Foreskin keratinocyte (primary cell): ENCODE measurements at places on chromosomes 16 and 17. TPM values are rescaled to one million over a fixed set of nuclear protein-coding genes. Genes with fewer than 3 reads are reported as not detected.

ATP6V0A1 gene
- 17.8 and 18.9 TPM in 2 replicates for polyA plus RNA-seq

GGA2 gene
- polyA plus RNA-seq, result 16.5 and 17.5 TPM in 2 replicates

LRRC37A gene
- polyA plus RNA-seq, result 0.28 and 0.94 TPM in 2 replicates

ACSM2A gene
- polyA plus RNA-seq, result not detected in 2 replicates

DNA sequence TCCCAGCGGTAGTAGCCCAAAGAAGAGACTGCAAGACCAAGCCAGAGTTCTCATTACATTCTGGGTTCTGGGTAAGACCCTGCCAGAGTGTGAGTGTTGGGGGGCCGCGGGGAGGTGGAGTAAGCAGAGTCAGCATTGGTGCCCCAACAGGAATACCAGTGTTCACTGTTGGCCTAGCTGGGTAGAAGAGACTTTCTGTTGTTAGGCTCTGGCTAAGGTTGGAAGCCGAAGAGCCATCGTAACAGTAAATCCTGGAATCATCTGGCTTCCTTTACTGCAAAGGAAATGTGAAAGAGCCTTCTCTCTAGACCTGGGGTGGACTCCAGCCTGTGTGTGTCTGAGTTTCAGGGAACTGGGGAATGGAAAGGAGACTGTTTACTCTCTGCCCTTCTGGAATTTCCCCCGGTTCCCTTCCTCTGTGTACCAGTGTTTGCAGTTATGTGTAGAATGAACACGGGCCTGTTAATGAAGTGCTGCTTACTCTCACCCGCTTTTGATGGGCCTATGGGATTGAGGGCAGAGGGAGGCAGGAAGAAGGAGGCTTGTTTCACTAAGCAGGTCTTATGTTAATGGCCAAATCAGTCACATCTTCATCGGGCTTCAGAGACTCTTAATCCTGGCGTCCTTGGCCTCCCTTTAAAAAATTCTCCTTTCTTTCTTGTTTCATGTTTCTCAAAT is 68.5 kb downstream of the WWP2 start:
- DNase-seq, result no peak

GRCh38 chr17:80951121-80952090 is 40.2 kb upstream of the CHMP6 start:
- no peak for DNase-seq

DNA sequence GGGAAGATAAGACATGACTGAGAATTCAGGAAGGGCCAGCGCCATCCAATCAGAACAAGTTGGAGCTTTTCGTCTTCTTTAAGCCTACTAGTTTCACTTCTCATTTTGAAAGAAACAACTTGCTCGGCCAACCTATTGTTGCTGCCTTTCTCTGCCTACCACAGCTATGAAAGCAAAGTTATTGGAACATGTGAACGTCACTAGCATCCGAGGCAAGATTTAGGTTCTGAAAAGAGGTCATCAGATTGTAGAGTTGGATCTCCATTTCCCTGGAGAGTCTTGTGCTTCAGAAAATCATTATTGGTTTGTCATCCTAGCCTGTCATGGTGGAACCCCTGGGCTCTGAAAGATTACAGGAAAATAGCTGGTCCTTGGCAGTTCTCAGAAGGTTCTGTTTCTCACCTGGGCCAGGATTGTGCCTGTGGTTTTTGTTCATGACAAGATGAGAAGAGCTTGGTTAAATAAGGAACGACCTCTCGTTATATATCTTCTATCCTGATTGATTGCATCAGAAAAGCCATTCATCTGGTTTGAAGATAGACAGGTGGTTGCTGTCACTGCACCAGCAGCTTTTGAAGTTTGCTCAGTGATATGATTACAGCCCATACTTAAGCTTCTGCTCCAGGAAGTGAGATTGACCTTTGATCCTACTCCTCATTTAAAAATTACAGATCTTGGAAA is 25.3 kb downstream of the CDH13 start:
- DNase-seq, result no peak

- no peak for DNase-seq
Observed at GRCh38 chr17:74520790-74521480, 10.3 kb downstream of the CD300LB start.

DNA sequence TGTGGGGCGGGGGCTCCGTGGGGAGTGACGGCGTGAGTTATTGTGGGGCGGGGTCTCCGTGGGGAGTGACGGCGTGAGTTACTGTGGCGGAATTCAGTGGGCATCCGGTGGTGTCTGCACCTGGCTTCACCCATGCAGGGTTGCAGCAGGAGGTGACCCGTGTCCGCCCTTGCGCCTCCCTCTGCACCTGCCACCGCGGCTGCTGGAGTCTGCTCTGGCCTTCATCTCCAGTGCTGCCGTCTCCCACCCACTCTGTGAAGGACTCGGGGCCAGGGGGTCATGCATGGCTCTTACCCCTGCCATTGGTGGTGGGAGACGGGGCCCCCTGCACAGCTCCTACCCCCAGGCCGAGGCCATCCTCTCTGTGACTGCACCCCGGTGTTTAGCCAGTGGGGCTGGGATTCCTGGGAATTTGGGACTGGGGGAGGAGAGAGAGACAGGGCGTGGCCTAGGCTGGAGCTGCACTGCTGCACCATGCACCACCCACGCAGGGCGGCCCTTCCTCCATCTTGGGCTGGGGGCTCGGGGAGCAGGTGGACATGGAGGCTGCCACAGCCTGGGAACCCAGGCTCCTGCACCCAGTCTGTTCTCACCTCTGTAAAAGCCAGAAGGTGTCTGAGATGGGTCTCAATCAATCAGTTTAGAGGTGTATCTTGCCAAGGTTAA is 1.3 kb upstream of the PABPN1L start:
- no peak for DNase-seq

DNA sequence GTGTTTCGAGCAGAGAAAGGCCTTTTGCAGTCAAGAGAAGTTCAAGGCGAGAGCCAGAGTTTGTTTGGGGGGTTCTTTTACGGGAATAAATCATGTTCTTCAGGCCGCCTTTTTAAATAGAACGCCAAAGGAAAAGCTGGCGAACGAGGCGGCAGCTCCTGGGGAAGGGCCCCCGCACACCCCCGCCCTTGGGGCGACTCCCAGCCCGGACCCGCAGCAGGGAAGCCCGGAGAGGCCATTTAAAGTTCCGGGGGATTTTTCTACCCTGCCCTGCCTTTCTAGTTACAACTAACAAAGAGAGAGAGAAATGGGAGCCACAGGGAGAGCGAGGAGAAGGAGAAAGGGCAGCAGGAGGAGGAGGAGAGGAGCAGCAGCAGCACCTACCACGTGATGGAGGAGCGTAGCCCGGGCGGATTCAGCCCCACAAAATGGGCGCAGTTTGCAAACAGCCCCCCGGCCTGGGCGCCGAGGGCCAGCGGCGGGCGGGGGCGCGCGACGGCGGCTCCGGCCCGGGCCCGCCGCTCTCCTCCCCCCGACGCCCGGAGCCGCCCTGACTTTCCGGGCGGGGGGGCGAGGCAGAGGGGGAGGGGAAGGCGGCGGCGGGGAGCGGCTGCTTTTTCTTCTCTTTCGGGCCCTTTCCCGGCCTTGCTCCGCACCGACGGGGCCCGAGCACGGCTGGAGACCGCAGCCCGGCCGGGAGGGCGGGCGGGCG is 634 bp downstream of the KANSL1 start:
- DNase-seq, result no peak

DNA sequence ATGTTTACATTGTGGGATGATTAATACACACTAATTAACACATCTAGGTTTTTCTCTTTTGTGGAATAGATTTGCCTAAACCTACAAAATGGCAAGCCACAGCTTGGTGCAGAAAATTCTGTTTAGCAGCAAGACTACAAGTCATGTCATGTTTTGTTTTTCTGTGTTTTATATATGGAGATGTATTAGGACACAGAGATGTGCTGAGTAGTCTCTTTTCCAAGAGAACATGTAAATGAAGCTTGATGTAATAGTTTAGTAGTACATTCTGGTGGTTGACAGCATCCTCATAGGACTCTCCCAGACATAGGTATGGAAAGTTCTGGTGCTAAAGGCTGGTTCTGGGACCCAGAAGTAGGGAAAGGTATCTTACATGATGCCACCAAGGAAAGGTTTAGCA is 1345.4 kb downstream of the CDH11 start:
- DNase-seq, result peak; percentile 58

DNA sequence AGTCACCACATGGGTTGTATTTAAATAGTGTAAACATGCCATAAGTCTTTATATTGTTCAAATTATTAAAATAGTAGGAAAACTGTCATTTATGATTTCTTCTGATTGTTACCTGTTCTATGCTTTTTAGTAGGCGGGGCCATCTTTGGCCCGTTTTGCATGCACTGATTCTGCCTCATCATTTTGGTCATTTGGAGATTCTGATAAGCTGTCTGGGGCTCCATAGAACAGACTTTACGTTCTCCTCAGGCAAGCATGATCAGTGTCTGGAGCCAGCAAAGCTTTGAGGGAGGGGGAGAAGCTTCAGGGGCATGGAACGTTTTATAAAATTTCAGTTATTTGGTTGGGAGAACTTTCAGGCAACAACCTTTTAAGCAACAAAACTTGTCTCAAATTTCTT is 8.8 kb downstream of the NDEL1 start:
- DNase-seq, result no peak
